ENCODE measurements at places on chromosomes 12 and 14. TPM values are rescaled to one million over a fixed set of nuclear protein-coding genes. Genes with fewer than 3 reads are reported as not detected.
A peak's percentile ranks its signal among the peaks of the same experiment; 100 is the strongest.

- no peak for DNase-seq
Observed at GRCh38 chr12:53506450-53506785, 866 bp downstream of the NPFF start.

DNA sequence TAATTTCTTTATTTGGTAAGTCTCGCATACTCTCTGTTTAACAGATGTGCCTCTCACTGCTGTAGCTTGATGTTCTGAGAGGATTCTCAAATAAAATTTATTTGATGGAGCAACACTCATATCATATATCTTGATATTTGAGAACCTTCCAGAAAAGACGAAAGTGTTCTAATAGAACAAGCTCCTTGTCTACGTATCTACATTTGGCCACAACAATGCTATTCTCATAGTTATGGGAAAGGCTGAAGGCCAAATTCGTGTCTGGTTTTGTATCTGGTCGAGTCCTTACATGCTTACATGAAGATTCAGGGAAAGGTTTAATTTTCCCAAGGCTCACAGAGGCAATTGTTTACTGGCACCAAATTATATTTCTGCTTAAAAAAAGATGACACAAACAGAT, 186.7 kb upstream of the SLC38A2 start:
- DNase-seq: no peak

DNA sequence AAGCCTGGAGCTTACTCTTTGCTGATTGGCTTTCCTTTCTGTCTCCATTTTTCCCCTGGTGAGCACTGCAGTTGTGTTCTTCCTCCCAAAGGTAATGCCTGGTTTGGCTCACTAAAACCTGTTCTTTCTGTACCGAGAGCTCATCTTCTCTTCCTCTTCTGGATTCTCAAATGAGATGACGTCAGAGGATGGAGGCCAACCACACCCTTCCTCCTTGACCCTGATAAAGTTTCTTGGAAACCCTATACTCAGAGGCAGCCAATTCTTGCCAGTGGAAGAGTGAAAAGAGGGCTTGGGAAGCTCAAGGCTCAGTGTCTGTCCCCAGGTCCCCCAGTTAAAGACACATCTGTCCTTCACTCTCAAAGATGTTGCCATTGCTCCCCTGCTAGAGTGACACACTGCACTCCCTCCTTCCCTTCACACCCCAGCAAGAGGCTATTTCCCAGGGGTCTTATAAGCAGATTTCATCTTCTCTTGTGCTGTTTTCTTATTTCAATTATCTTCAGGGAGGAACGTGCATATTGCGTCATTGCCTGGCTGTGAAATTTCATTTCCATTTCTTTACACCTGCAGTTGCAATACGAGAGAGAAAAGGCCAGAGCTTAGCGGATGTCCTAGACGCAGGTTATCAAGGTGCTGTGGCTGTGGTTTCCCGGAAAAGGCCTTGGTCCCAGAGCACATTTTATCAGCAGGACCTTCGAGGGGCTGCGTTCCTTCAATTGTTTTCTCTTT, 27.3 kb downstream of the NTF3 start:
- no peak for DNase-seq

GRCh38 chr12:9388379-9388778, 180.2 kb upstream of the PZP start:
- no peak for DNase-seq

GRCh38 chr12:13095266-13095995, 8.0 kb downstream of the GSG1 start:
- no peak for DNase-seq

DNA sequence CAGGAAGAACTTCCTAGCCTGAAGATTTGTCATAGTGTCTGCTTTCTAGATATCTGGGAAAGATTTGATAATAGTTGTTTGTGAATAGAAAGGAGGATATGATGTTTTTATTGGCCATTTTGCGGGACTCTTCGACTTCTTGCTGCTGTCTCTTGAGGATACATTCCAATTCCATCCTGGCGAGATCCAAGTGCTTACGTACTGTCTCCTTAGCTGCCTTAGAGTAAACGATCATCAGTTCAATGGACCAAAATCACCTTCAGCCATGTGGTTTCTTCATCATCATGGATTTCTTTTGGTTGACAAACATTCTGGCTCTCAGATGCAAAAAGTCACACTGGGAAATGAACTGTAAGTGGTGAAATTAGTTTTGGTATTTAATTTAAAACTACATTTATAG, 82.7 kb upstream of the SCN8A start:
- DNase-seq: no peak

GRCh38 chr12:105171691-105172436, 64.1 kb downstream of the APPL2 start:
- no peak for DNase-seq

GRCh38 chr12:57236201-57236924, 6.9 kb downstream of the SHMT2 start:
- DNase-seq: peak; percentile 77

DNA sequence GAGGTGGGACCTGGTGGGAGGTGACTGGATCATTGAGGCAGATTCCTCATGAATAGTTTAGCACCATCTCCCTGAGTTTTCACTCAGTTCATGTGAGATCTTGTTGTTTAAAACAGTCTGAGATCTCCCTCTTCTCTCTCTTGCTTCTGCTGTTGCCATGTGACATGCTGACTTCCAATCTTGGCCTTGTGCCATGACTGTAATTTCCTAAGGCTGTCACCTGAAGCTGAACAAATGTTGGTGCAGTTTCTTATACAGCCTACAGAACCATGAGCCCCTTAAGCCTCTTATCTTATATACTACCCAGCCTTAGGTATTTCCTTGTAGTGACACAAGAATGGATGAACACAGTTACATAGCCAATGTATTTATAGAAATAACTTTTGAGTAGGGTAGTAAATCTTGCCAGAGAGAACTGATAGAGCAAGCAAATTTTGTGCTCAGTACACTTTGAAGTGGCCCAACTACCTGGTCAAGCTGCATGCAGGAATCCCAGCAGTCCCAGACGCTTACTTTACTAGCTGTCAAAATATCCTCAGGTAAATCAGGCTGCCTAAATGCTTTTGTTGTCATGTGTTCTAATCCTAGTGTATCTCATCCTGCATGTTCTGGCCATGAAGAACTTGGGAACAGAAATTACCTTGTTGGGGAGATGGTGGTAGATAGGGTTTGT, 445.6 kb upstream of the MIS18BP1 start:
- peak; percentile 41 for DNase-seq

GRCh38 chr14:91113829-91114078, at the start of gene DGLUCY:
DGLUCY (plus strand) TSS chr14:91114073; CDS start chr14:91160295, 46,222 bp downstream.
- peak; percentile 88 for DNase-seq

DNA sequence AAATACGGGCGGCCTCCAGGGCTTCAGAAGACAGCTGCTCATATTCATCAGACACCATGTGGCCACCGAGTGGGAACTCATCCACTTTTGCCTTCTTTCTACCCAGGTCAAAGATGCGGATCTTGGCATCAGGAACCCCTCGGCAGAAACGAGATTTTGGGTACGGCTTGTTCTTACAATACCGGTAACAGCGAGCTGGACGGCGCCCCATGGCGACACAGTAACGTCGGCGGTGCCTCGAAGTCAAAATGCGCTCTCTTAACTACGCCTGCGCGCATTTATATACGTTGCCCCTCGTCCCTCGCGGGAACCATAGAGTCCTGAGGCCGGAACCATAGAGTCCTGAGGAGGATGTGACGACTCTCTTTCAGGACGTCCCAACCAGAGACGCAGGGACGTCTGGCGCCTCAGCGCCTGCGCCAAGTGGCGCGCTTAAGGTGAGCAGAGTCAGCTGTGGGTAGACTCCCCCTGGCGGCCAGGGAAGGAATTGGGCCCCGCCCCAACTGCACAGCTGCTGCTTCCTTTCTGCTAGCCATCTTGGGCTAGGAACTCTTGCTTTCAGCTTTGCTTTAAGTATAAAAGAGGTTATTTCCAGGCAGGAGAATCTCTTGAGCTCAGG, at the start of gene RPL10L:
RPL10L (minus strand) TSS at position 256 of the 619 bp plus-strand sequence; CDS start at position 211, 45 bp downstream.
- no peak for DNase-seq

DNA sequence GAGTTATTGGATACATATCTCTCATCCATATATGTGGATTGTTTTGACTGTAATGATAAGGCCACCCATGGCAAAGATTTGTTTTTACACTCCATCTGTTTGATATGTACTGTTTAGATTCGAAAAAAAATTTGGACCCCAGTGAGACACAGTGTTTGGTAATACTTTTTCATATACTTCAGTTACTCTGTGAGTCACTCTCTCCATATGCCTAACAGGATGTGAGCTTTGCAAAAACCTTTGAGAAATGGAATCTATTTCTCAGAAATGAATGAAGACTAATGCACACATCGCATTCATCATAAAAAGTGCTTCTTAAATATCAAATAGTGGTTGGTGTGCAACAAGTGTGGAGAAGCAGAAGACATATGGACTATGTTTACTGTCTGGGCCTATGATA, 781.5 kb downstream of the SLC6A15 start:
- DNase-seq: no peak

GRCh38 chr12:13196130-13196921, at the start of gene EMP1:
EMP1 (plus strand) TSS chr12:13196726; CDS start chr12:13211511, 14,785 bp downstream.
- DNase-seq: peak; percentile 85

DNA sequence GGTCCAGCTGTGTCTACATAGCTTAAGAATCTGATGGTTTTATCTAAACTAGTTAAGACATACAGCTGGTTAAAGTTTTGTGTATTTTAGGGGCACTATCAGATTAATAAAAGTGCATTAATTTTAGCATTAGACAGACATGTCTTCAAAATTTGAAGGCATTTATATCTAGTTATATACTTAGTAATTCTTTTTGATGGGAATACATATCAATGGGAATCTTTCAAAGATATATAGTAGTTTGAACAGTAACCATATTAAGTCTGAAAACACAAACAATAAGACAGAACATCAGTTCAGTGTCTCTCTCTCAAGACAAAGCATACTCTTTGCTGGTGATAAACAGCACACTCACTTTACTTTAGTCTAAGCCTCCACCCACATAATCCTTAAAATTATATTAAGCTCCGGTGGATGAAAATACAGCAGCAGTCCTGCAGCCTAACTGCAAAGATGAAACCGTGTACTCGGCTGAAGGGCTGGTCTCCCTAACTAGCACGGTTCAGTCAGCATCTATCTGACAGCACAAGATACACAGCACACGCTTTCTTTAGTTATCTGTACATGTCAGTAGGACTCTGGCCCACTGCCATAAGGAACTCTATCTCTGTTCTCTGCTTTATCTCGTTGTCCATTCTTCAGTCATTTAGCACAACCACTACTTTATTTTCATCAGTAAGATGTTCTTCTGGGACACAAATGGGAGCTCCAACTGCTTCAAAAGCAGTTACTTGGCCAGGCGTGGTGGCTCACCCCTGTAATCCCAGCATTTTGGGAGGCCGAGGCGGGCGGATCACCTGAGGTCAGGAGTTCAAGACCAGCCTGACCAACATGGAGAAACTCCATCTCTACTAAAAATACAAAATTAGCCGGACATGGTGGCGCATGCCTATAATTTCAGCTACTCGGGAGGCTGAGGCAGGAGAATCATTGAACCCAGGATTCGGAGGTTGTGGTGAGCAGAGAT, 80.5 kb downstream of the MED13L start:
- DNase-seq: no peak

GRCh38 chr14:33774723-33775470, 176.0 kb downstream of the EGLN3 start:
- DNase-seq: no peak

DNA sequence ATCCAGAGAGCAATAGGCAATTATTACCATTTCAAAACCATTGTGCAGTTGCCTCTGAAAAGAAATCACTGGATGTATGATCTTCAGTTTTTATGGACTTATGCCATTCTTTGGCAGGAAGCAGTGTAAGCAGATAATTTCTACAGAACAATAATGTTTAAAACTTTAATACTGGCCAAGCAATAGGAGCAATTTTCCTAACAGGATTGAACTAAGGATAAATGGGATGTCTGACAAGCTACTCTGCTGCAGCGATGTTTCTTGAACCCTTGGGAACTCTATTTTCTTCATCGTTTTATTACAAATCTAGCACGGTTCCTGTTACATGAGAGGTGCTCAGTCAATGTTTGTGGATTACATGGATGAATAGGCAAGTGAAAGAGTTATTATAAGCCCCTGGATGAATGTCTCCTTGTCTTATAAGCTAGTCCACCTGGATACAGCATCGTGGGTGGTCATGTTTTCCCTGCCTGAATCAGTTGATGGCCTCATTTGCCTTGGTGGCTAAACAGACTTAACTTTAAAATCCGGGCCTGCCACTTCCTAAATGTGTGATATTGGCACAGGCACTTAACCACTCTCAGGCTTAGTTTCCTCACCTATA, 68.2 kb upstream of the MDM1 start:
- no peak for DNase-seq

GRCh38 chr12:3152011-3152511, 74.9 kb downstream of the TSPAN9 start:
- DNase-seq: no peak

DNA sequence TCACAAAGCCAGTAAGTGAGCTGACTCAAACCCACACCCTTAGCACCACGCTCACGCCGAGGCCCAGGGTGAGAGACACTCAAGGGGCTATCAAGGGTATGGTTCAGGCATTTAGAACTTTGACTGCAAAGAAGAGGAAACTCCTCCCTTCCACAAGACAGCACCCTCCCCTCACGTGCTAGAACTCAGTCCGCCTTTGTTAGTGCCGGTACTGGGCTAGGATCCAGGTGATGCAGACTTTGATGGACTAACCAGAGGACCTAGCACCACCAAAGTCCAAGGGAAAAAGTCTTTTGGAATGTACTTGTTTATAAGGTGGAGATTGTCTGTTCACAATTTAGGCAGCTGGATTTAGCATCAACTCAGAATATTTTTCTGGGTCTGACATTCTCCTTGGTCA, 33.7 kb downstream of the VWF start:
- DNase-seq: no peak

DNA sequence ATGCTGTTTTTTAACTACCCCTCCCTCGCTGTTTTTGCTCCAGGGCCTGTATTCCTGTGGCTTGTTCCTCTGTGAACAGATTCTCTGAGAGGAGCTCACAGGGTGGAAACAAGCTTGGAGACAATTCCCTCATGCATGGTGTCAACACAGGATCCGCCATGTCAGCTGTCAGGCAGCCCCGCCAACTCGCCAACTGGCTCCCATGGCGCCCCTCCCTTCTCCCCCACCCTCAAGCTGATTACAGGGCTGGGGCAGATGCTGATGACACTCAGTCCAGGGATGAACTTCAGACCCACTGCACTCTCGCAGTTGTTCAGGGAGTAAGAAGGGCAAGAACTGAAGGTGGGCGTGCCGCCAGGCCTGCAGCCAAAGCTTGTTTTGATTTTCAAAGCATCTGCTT, 229.9 kb downstream of the NTF3 start:
- DNase-seq: no peak

DNA sequence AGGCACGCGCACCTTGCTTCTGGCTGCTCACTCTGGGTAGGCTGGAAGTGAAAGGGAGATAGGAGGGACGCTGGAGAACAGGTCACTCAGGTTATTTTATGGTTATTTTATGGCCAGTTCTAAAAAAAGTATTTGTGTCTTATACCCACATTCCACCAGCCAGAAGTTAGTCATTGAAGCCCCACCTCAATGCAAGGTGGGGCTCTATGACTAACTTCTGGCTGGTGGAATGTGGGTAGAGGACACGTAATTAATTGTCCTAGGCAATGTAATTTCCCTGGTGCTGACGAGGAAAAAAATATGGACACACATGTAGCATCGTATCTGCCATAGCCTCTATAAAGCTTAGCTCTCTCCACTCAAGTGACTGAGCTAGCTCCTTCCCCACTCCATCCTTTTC, 104.9 kb downstream of the PDZRN4 start:
- DNase-seq: no peak

Gene JDP2
- total RNA-seq: 56.8 TPM

Gene TAS2R19
- total RNA-seq: 2.0 TPM

Gene TOMM20L
- total RNA-seq: not detected

Gene SMIM41
- 0.47 TPM for total RNA-seq

Gene IFNG-AS1
- total RNA-seq: 0.71 TPM

Gene KRT79
- total RNA-seq: 0.58 TPM

Gene ARG2
- 14.8 TPM for total RNA-seq

Gene BHLHE41
- 25.8 TPM for total RNA-seq

Gene ZNF891
- 1.8 TPM for total RNA-seq

Gene SMOC1
- total RNA-seq: 0.20 TPM

Gene TAS2R8
- not detected for total RNA-seq

Measured in left lung (tissue), 14 donors.